ENCODE measurements at places on chromosomes 3 and 15.
A peak's percentile ranks its signal among the peaks of the same experiment; 100 is the strongest.

DNA sequence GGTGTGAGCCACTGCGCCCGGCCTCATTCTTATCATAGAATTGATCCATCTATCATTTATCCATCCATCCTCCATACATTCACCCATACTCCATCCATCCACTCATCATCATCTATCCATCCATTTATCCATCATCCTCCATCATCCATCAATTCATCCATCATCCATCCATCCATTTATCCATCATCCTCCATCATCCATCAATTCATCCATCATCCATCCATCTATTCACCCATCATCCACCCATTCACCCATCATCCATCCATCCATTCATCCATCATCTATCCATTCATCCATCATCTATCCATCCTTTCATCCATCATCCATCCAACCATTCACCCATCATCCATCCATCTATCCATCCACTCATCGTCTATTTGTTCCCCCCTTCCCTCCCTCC, 3.7 kb downstream of the TM6SF1 start:
- DNase-seq = no peak

- DNase-seq = no peak
These were observed 6.2 kb downstream of the CLDN11 start for GRCh38 chr3:170424879-170425278.

DNA sequence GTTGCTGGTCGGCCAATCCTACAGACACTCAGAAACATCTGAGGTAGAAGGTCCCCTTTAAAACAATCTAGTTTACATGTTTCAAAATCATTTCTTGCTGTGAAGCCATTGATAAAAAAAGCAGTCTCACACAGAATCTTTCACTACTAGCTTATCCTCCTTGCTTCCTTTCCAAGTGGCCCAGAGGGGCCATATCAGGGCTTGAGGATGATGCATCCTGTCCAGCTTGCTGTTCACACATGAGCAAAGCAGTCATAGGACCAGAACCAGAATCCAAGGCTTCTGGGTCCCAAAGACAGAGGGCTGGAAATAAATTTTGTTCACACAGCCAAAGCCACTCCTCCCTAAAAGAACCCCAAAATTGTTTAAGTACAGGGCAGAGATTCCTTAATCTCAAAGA, 9.2 kb upstream of the LYZL4 start:
- DNase-seq = no peak

DNA sequence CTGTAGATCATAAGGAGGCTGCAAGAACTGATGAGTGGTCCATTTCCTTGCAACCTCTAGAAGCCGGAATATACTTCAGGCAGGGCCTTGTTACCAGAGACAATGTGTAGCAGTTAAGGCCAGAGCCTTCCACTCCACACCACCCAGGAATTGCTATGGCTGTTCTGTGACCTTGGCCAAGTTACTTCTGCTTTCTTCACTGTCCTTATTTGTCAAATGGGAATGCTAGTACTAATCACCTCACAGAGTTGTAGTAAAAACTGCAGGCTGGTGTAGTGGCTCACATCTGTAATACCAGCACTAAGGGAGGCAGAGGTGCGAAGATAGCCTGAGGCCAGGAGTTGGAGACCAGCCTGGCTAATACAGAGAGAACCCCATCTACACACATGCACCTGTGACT, 28.7 kb upstream of the RPN1 start:
- no peak for DNase-seq

- no peak for DNase-seq
These were observed 6.4 kb downstream of the STRA6 start for GRCh38 chr15:74196175-74196574.

GRCh38 chr3:20060974-20061685, 20.9 kb downstream of the KAT2B start:
- no peak for DNase-seq

DNA sequence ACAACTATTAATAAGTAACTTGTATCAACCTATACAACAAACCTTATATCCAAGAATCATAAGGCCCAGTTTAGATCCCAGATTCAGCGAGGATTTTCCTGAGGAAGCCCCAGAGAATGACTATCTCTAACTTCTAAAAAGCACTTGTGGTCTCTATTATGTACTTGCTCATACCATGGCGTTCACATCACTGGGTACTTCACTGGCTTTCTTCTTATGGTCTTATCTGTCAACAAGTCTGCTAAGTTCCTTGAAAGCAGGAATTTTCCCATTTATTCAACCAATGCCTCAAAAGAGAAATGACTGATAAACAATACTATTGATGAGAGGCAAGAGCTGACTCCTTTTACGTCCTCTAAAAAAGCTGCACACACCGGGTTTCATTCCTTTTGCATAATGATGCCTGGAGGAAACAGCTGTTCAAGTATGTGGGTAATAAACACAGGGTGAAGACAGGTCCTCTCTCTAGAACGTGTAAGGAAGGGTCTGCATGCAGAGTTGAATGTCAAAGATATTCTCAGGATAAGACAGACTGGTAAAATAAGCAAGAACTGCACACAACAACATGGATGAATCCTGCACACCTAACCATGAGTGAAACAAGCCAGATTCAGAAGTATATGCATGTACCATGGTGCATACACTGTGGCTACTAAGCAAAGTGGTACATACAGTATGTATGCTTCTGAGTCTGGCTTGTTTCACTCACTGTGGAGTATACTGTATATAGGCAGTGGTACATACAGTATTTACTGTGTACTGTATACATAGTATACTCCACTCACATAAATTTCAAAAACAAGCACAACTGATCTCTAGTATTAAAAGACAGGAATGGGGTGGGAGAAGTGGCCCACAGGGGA, 408.7 kb downstream of the SHQ1 start:
- no peak for DNase-seq

GRCh38 chr3:17707813-17708543, 34.5 kb downstream of the TBC1D5 start:
- no peak for DNase-seq

DNA sequence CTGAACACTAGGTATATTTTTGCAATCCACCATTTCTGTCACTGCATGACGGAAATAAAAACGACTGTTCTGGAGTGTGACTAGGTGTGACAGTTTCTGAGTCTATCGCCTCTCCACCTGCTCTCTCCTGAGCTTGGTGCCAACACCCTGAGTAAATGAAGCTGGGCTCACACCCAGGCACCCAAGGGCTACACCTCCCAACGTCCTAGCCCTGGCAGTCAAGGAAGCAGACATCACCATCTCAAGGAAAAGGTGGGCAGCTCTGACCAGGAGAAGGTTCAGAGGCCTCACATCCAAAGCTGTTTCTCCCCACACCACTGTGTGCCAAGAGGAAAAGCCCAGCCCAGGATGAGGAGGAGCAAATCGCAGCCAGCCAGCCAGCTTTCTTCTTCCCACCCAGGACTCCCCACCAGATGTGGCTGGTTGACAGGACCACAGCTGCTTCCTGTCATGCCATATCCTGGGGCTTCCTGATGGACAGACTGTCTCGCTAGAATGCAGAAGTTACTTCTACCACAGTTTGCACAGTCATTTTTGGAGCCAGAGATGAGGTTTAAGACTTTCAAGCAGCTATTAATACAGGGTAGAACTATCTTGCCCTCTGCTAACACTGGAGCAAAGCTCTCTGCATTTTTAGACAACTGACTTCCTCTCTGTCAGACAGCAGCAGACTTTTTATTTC, 3.3 kb downstream of the SCAMP2 start:
- DNase-seq = peak; percentile 13

DNA sequence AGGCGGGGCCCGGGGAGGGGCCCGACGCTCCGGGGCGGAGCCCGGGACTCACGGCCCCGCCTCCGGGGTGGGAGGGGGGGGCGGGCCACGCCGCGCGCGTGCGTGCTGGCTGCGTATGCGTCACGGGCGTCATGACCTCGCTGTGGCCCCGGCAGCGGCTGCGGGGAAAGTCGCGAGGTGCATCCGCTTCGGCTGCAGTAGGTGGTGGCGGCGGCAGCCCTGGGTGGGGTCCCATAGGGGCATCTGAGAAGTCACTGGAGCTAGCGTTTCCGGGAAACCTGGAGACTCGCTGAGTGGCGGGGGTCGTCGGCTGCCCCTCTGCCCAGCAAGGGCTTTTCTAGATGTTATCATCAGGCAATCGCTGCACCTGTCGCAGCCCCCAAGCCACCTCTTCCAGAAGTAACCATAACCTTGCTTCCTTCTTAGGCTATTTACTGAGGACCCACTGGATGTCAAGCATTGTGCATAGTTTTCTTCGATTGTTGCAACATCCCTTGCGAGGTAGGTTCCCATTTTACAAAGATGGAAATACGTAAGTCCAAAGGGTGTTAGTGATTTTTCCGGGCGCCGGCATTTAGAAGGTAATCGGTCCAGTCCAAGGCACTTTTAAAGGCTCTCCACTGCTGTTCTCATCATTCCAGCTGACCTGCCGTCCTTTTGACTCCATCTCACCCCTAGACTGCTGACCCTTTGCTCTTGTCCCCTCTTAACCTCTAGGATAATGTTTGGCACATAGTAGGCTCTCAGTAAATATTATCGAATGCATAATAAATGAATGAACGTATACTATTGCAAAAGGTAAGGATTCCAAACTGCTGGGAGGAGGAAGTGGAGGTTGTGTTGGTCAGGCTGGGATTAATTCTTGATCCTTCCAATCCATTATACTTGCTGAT, at the start of gene GDPGP1:
GDPGP1 (plus strand) TSS at position 114 of the 893 bp plus-strand sequence. CDS start 6,700 bp downstream, outside the sequence.
- DNase-seq = no peak

- DNase-seq = no peak
These were observed 429 bp upstream of the LOXL1 start for GRCh38 chr15:73925848-73926218.

GRCh38 chr15:66878761-66879160, 176.7 kb downstream of the SMAD6 start:
- DNase-seq = no peak

DNA sequence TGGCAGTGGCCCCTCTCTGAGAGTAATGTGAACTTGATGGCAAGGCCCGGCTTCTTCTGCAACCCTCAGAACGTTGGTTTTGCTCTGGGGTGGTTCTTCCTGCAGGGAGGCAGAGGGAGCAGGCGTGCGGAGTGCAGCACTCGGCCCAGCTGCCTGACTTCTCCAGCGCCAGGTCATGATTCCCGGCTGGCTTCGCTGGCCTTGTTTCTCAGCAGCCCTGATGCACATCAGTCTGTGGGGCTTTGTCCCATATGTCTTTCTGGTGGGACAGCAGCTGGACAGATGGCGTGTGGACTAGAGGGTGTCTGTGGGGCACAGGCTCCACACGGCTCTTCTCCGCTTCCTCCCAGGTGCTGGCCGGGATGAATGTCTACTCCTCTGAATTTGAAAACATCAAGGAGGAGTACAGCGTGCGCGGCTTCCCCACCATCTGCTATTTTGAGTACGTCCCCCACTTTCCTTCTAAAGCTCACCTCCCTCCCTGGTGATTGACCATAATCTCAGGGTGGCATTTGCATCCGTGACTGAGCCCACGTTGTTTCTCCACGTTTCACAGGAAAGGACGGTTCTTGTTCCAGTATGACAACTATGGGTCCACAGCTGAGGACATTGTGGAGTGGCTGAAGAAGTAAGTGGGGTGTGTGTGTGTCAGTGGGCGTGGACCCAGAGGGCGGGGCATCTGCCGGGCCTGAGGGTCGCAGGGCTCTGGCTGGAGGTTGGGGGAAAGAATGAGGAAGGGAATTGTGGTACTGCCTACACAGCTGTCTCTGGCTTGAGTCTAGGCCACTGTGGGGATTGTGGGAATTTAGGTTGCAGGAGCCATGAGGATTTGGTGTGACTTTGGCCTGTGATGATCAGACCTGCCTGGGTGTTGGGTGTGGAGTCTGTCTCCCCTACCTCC, 57.1 kb downstream of the PDIA5 start:
- DNase-seq = no peak

- DNase-seq = no peak
These were observed 188.1 kb downstream of the THRB start for GRCh38 chr3:24306518-24306917.

DNA sequence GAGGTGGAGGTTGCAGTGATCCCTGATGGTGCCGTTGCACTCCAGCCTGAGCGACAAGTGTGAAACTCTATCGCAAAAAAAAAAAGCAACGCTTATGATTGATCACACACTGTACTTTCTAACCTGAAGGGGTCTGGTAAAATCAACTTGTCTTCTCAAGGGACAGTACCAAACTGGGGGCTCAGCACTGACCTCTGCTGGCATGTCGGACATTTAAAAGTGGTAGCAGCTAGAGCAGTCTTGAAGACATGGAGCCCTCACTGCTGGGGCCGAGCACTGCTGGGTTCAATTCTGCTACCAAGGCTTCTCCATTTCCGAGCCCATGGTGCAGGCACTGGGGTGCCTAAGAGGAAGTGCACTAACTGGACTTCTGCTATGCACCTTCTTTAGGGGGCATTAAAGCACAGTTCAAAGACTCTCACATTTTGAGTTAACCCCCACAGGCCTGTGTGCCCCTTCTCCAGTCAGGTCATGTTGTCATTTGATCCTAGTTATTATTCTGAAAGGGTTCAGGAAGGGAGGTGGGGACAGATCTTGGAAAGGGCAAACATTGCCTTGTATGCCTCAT, 26.4 kb upstream of the LAMP3 start:
- no peak for DNase-seq

DNA sequence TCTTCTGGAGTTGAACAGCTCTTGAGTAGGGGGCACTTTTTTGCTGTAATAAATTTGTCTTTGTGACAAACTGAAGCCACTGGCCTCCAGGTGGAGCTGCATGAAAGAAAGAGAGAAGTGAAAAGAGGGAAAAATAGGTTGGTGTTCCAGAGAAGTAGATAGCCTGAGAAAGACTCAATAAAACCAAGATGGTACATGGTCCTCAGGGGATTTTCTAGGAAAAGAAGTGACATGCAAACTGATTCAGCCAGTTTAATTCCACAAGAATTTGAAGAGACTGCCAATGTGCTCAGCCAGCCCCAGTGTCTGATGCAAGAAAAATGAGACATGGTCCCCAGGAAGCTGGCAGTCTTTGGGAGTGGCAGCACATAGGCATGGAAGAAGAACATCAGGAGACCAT, 152.7 kb downstream of the CD47 start:
- no peak for DNase-seq

GRCh38 chr3:62874711-62875557, at the start of gene CADPS:
Gene CADPS (minus strand): TSS chr3:62875416. CDS start chr3:62875029, 387 bp downstream.
- peak; percentile 47 for DNase-seq

DNA sequence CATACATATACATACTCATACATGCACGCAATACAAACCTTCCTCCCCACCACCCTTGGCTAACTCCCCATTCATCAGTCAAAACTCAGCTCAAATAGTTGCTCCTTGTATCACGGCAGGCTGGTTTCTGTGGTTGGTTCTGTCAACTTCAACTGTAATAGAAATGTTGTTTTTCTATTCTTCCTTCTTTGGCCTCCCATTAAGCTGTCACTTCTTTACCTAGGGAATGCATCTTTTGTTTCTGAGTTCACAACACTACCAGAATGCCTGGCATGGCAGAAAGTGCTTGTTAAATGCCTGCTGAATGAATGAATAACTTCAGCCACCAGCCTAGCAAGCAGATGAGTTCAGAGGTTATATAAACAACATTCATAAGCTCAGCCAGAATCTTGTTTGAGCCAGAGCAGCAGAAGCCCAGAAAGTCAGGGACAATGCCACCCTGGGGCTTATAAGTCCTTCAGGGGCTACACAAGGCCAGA, 63.1 kb downstream of the B3GALNT1 start:
- DNase-seq = no peak

GRCh38 chr3:192825216-192825615, 92.4 kb downstream of the MB21D2 start:
- DNase-seq = no peak

Measured in amygdala (tissue), 56 donors.